ENCODE measurements at places on chromosomes 16 and 17. TPM values are rescaled to one million over a fixed set of nuclear protein-coding genes. Genes with fewer than 3 reads are reported as not detected.
A peak's percentile ranks its signal among the peaks of the same experiment; 100 is the strongest.

DNA sequence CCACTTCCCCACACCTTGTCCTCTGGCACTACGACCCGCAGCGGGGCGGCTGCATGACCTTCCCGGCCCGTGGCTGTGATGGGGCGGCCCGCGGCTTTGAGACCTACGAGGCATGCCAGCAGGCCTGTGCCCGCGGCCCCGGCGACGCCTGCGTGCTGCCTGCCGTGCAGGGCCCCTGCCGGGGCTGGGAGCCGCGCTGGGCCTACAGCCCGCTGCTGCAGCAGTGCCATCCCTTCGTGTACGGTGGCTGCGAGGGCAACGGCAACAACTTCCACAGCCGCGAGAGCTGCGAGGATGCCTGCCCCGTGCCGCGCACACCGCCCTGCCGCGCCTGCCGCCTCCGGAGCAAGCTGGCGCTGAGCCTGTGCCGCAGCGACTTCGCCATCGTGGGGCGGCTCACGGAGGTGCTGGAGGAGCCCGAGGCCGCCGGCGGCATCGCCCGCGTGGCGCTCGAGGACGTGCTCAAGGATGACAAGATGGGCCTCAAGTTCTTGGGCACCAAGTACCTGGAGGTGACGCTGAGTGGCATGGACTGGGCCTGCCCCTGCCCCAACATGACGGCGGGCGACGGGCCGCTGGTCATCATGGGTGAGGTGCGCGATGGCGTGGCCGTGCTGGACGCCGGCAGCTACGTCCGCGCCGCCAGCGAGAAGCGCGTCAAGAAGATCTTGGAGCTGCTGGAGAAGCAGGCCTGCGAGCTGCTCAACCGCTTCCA, 2.6 kb downstream of the METTL26 start:
- DNase-seq = no peak

DNA sequence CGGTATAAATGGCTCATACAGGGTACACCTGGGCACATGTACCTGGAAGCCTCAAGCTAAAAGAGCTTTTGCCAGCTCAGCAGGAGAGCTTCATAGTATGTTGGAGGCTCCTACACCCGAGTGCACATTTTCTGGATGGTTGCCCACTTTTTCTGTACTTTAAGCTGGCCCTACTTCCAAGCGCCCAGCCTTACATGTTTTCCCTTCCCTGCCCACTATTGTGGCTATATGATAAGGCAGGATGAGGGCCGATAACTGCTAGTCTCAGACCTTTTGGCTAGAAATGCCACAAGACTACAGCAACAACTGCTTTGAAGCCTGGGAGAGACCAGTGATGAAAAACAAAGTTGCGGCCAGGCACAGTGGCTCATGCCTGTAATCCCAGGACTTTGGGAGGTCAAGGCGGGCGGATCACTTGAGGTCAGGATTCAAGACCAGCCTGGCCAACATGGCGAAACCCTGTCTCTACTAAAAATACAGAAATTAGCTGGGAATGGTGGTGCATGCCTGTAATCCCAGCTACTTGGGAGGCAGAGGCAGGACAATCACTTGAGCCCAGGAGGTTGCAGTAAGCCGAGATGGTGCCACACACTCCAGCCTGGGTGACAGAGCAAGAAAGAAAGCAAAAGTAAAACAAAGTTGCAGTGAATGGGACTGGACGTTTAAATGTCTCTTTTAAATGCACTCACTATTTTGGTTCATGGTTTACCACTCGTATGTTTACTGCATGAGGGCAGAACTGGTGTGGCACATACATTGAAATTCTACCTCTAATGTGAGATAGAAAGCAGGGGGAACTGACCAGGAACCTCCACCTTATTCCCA, 14.2 kb upstream of the MARCHF10 start:
- DNase-seq = peak; percentile 50

- no peak for DNase-seq
These were observed 177.9 kb downstream of the WSCD1 start for GRCh38 chr17:6248061-6248460.

DNA sequence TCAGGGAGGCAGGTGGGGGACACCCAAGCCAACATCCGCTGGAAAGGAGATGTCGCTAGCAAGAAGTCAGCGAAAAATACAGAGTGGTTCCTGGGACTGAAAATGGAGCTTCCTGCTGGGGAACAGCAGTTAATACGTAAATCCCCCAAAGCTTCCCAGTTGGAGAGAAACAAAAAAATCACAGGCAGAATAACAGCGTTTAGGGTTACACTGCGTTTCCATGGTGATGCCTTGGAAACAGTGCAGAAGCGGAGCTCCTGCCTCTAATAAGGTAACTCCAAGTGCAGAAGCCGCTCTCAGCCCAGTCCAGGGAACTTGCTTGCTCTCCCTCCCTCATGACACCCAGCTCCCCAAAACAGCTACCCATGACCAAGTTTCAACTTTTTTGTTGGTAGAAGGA, 73.4 kb downstream of the PLD6 start:
- DNase-seq = no peak

GRCh38 chr16:11014136-11014535, 69.8 kb downstream of the CLEC16A start:
- no peak for DNase-seq

KIF19 gene
- 0.32 TPM for total RNA-seq

SPATA32 gene
- not detected for total RNA-seq

All from mucosa of gallbladder (tissue), 1 donor.